GM04503 (cell line): ENCODE measurements at places on chromosomes 3 and 15.

DNA sequence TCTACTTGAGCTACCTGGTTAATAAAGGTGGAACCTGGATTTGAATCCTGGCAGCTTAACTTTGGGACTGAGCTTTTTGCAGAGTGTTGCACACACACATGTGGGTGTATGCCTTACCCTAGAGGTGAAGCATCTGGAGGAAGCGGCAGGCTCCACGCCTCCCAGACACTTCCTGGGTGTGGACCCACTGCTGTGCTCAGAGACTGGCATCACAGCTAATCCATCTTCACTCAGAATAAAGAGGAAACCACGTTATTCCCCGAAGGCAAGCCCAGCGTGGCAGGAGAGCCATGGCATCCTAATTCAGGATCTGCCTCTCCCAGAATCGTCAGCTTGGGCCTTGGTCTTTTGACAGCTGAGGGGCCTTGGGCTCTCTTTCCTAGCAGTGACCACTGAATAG is 25.5 kb downstream of the CCDC13 start:
- DNase-seq: no peak

DNA sequence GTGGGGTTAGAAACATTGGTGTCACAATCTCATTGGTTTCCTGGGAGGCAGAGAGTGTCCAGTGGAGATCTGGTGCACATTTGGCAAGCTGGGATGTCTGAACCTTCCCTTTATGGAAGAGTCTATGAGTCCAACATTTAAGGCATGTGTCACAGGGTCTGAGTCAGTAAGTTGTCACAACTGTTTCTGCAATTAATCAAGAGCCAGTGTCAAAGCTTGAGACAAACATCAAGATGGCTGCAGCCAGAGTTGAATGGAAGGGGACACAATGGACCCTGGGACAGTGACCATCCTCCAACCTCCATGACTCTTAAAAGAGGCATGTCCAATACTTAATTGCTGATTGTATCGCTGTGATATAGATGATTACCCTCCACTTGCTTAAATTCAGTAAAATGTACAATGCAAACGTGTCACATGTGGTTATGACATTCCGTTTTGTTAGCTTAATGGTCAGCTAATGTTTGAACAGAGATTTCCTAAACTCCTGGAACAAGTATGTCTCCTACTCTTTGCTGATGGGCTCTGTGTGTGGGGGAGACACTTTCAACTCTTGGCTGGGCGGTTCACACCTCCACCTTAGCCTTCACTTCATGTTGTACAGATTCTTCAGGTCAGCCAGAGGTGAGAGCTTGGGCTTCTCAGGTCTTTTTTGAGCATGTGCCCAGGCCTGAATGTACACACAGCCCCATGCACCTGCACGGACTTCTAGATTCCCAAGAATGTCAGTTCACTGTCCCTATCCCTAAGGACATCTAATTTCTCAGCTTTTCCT is 79.9 kb upstream of the PRR23E start:
- DNase-seq: no peak

GRCh38 chr3:1578124-1578806 is 485.4 kb downstream of the CNTN6 start:
- DNase-seq: no peak

DNA sequence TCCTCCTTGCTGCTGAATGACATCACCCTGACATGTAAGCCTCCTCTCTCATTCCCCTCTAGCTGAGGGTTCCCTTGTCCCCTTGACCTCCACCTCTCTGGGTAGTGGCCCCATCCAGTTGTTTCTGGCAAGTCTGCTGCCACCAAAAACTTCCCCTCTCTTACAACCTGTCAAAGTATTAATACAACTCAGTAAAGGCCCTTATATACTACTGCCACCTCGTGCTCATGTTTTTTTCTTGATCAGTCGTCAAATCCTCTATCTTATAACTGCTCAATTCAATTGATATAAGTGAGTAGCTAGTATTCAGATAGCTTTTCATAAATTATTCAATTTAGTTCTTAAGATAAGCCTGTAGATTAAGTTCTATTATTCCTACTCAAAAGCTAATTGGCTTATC is 249.6 kb downstream of the MBNL1 start:
- no peak for DNase-seq

DNA sequence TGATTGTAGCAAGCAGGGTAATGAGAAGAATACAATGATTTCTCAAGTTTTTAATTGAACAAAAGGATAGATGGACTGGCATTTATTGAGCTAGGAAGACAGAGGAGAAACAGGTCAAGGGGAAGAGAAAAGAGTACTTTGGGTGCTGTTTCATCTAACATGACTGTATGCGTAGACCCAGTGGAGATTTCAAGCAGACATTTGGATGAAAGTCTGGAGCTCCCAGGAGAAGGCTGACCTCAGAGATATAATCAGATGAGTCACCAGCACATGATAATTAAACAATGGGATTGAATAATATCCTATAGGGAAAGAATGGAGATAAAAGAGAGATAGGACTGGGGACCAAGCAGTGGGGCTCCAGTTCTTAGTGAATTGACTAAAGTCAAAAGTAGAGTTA is 194.9 kb downstream of the ARRDC4 start:
- DNase-seq: no peak

DNA sequence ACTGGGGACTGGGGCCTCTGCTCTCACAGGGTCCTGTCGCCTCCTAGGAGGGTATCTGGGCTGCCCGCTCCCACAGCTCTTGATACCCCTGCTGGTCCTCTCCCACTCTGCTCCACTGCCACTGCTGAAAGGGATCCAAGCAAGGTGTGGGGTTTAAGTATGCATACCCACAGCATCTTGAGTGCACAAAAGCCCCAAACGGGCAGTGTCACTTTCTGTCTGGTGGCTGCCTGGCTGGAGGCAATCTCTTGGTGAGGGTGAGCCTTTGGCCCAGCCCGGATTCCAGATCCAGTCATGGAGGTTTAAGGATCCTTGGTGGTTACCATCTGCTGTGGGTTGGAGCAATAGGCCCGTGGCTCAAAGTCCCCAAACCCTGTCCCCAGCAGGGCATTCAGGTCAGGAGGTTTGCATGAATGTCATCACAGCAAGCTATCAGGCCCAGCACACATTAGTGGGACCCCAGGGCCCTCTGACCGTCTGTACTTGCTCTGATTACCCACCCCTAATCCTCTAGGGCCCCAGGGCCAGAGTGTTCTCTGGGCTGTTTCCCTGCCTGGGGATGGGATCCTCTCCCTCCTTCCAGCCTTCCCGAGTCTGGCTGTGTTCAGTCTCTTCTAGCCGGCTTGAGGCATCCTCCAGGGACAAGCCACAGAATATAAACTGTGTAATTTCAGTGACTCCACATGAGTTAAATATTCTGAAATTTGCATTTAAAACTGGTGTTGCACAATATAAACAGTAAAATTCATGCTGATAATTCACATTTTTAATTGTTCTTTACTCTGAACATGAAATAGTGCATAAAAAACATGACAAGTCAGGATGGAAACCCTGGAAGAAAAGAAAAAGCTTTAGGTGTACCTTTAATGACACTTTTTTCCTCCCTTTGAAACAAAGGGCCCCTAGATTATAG is 4.9 kb upstream of the TJP1 start:
- no peak for DNase-seq

GRCh38 chr3:108150200-108150599 is 59.4 kb upstream of the CD47 start:
- DNase-seq: no peak
